ENCODE measurements at places on chromosomes 3 and 15. TPM values are rescaled to one million over a fixed set of nuclear protein-coding genes. Genes with fewer than 3 reads are reported as not detected.
A peak's percentile ranks its signal among the peaks of the same experiment; 100 is the strongest.

The POC1A gene
- 3.3 TPM for total RNA-seq

The CCK gene
- 3.3 TPM for total RNA-seq

The CLDN11 gene
- total RNA-seq: 17.1 TPM

DNA sequence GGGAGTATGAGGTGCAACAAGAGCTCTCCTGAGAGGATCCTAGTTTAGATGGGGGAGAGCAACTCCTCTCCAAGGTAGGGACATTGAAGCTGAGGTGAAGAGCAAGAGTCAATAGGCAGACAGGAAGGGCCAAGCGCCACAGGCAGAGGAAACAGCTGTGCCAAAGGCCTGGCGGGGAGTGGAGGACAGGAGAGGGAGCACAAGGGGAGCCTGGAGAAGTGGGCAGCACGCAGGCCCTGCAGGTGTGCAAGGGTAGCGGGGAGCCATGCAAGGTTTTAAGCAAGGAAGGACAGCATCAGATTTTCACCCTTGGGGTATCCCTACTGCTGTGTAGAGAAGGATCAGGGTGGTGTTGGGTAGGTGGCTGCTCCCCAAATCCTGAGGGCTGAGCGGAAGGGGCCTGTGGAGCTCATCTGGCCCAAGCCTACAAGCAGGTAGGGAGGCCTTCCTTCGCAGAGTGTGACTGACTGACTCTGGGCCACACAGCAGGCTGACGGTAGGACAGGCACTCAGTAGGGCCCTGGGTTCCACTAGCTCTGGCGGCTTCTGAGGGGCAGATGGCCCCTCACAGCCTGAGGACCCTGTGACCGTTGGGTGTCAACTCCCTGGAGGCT is 13.3 kb downstream of the CHST13 start:
- DNase-seq: peak; percentile 8
- H3K27me3 ChIP-seq: no peaks in the 10 kb centered on the region
- H3K27ac ChIP-seq: no peak overlapping the region

DNA sequence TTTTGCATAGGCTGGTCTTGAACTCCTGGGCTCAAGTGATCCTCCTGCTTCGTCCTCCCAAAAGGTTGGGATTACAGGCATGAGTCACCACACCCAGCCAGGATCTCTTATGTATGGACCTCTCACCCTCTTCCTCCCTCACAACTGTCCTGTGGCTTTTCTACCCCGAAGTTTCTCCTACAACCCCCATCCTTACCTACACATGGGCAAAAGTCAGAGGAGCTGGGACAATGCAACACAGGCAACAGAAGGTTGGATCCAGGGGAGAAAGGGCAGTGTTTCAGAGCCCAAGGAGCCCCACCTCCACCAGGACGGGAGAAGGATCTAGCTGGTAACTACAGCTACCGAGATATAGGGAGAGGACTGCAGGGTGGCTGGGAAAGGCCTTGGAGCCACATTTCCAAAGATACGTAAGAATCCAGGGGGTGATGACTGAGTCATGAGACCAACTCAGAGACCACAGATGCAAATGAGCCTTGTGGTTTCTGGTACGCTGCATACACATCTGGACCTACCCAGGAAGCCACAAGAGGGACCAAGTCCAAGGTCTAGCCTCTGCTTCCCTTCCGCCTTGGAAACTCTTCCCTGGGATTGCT is 13.6 kb downstream of the IGDCC4 start:
- DNase-seq: no peak
- H3K27ac ChIP-seq: no peak overlapping the region
- H3K4me1 ChIP-seq: no peaks in the 10 kb centered on the region
- H3K36me3 ChIP-seq: no peaks in the 10 kb centered on the region
- no peak overlapping the region for H3K4me3 ChIP-seq

GRCh38 chr3:110343945-110344344 is 727.7 kb upstream of the NECTIN3 start:
- H3K36me3 ChIP-seq: no peaks in the 10 kb centered on the region
- H3K27me3 ChIP-seq: no peaks in the 10 kb centered on the region
- H3K4me1 ChIP-seq: no peaks in the 10 kb centered on the region
- H3K27ac ChIP-seq: no peak overlapping the region

- no peaks in the 10 kb centered on the region for H3K4me1 ChIP-seq
- no peaks in the 10 kb centered on the region for H3K27me3 ChIP-seq
- H3K27ac ChIP-seq: no peak overlapping the region
- H3K36me3 ChIP-seq: no peaks in the 10 kb centered on the region
- H3K4me3 ChIP-seq: no peak overlapping the region
Measured at GRCh38 chr15:47409600-47409999, 307.7 kb upstream of the SEMA6D start.

DNA sequence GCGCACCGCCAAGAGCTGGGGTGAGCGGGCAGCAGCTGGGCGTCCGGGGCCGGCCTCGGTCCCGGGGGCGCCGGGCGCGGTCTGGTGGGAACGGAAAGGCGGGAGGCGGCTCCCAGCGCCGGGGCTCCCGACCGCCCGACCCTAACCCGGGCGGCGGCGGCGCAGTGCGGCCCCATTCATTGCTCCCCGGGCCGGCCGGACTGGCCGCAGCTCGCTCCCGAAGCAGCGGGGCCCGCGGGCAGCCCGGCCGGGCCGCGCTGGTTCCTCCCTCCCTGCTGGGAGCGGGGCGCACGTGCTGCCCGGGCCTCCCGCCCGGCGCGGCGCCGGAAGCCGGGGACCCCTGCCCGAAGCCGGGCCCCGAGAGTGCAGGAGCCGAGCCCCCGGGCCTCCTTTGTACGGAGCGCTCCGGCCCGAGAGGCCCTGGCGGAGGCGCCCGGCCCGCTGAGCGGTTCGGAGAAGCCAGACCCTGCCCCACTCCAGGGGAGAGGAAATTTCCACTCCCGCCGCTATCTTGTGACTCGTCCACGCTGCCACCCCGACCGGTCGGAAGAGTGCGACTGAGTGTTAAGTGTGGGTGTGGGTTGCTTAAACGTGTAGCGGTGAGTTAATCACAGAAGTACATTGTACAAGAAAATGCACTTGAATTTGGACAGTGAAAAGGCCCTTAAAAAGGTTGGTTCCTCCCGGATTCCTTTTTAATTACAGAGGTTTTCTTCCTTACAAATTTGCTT is 613 bp downstream of the ATP1B3 start:
- no peaks in the 10 kb centered on the region for H3K27me3 ChIP-seq
- H3K27ac ChIP-seq: peak overlapping the region; percentile 98
- no peaks in the 10 kb centered on the region for H3K36me3 ChIP-seq
- H3K4me3 ChIP-seq: peak overlapping the region; percentile 62

DNA sequence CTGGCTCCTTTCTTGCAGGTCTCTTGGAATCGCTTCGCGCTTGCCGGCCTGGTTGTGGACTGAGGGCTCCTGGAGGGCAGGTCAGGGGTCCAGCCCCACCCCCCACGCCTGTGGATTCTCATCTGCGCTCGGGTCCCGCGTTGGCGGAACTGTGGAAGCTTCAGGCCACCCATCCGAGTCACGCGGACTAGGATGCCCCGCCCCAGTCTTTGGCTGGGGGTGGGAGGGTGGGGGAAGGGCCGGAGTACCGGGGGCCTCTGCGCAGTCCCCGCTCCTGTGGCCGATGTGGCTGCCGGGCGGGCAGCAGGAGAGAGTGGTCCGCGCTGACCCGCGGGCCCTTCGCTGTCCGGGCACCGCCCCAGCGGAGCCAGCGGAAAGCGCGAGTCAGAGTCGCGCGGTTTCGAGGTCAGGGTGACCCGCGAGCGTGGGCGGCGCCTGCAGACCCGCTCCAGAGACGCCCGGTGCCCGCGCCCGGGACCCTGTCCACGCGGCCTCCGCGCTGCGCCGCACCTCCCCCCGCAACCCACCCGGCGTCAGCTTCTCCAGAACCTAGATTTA is 114.2 kb downstream of the KLF13 start:
- peak overlapping the region; percentile 59 for H3K4me3 ChIP-seq
- peak; percentile 75 for DNase-seq
- peaks cover 50% of the 10 kb centered on the region for H3K4me1 ChIP-seq
- H3K27me3 ChIP-seq: no peaks in the 10 kb centered on the region
- H3K36me3 ChIP-seq: no peaks in the 10 kb centered on the region

GRCh38 chr3:130582457-130583153 is 65.6 kb downstream of the COL6A6 start:
- H3K27ac ChIP-seq: no peak overlapping the region
- no peaks in the 10 kb centered on the region for H3K4me1 ChIP-seq
- no peak overlapping the region for H3K4me3 ChIP-seq
- DNase-seq: no peak
- no peaks in the 10 kb centered on the region for H3K36me3 ChIP-seq

- no peaks in the 10 kb centered on the region for H3K27me3 ChIP-seq
- no peak for DNase-seq
- H3K27ac ChIP-seq: no peak overlapping the region
- H3K36me3 ChIP-seq: no peaks in the 10 kb centered on the region
Measured at GRCh38 chr3:115975353-115975752, 352.0 kb downstream of the GAP43 start.

DNA sequence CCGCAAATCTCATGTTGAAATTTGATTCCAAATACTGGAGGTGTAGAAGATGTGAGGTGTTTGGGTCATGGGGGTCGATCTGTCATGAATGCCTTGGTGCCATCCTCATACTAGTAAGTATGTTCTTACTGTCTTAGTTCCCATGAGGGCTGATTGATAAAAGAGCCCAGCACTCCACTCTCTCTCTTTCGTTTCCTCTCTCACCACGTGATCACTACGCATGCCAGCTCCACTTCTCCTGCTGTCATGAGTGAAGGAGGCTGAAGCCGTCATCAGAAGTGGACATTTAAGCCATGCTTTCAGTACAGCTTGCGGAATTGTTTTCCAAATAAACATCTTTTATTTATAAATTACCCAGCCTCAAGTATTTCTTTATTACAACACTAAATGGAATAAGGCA is 6.1 kb downstream of the OR5H15 start:
- no peaks in the 10 kb centered on the region for H3K36me3 ChIP-seq
- no peak overlapping the region for H3K4me3 ChIP-seq
- H3K27me3 ChIP-seq: no peaks in the 10 kb centered on the region
- H3K4me1 ChIP-seq: no peaks in the 10 kb centered on the region
- DNase-seq: no peak

GRCh38 chr3:164658125-164658524 is 420.2 kb downstream of the SI start:
- no peak overlapping the region for H3K4me3 ChIP-seq
- no peaks in the 10 kb centered on the region for H3K4me1 ChIP-seq
- no peaks in the 10 kb centered on the region for H3K36me3 ChIP-seq
- DNase-seq: no peak
- no peaks in the 10 kb centered on the region for H3K27me3 ChIP-seq

DNA sequence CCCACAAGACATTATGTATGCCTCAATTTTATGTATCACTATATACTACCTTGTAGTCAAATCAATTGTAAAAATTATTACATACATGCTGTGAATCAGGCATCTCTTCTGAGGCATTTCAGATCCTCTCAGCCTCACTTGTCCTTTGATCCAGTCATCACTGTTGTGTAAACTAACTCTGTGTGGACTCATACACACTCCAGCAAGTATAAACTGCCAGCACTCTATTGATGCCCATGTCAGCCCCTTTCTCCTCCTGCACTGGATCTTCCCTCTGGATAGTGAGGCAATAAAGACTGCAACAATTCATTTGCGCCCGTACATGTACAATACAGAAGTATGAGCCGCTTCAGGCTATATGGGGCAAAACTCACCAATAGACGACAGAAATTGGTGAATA is 364.7 kb upstream of the TGFBR2 start:
- no peaks in the 10 kb centered on the region for H3K27me3 ChIP-seq
- DNase-seq: no peak
- H3K4me3 ChIP-seq: no peak overlapping the region
- no peaks in the 10 kb centered on the region for H3K4me1 ChIP-seq

DNA sequence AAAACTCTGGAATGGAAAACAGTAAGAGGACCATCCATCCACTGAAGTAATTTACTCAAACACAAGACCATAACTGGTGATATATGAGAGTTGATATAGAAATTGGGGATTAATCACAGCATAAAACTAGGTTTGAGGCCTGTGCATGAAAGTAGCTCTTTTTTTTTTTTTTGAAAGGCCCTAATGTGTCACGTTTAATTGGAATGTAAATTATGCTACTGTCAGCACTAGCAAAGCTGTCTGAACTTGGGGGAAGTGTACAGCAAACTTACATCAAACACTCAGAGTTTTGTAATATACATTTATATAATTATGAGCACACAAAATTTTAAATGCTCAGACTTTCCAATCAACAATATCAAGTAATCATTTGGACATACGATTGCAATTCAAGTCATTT is 154.1 kb downstream of the GREM1 start:
- no peak overlapping the region for H3K27ac ChIP-seq
- no peak for DNase-seq
- no peak overlapping the region for H3K4me3 ChIP-seq
- H3K36me3 ChIP-seq: no peaks in the 10 kb centered on the region
- H3K4me1 ChIP-seq: no peaks in the 10 kb centered on the region

DNA sequence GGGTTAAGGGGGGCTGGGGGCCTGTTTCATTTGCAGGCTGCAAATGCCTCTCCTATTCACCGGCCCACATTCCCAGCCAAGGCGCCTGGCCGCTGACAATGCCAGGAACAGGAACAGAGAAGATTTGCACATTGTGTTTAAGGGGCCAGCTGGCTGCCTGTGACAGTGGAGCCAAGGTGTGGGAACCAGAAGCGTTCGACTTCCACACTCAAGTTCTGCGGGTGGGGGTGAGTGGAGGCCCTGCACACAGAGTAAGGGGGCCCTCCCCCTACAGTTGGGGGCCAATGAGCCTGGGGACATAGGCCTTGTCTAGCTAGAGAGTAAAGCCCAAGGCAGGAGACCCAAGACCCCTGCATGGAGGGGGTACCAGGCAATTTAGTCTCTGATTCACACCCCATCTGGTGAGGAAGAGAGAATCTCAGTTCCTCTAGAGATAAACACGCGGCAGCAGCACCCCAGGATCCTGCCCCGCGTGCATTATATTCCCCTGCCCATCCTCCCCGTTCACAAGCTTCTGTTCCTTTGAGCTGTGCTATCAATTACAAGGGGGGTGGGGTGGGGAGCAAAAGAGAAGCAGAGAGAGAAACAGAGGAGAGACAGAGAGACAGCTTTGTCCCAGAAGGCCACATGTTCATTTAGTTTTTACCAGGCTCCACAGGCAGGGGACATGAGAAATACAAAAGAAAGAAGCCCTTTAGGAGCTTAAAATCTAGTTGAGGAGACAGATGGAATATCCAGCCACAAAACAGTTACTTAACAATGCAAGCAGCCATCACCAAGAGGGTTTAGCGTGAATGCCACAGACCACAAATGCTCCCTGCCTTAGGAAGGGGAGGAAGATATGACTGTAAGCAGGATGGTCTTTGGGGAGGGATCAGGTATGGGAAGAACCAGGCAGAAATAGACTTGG is 9.2 kb downstream of the IGDCC3 start:
- no peak for DNase-seq
- H3K27ac ChIP-seq: no peak overlapping the region
- no peaks in the 10 kb centered on the region for H3K4me1 ChIP-seq
- H3K4me3 ChIP-seq: no peak overlapping the region
- no peaks in the 10 kb centered on the region for H3K36me3 ChIP-seq
- no peaks in the 10 kb centered on the region for H3K27me3 ChIP-seq

GRCh38 chr3:141059816-141060215 is 8.7 kb downstream of the SPSB4 start:
- H3K36me3 ChIP-seq: no peaks in the 10 kb centered on the region
- H3K27ac ChIP-seq: no peak overlapping the region
- no peak overlapping the region for H3K4me3 ChIP-seq
- no peaks in the 10 kb centered on the region for H3K27me3 ChIP-seq
- no peaks in the 10 kb centered on the region for H3K4me1 ChIP-seq

- peaks cover 73% of the 10 kb centered on the region for H3K36me3 ChIP-seq
- H3K27ac ChIP-seq: peak overlapping the region; percentile 8
- H3K27me3 ChIP-seq: no peaks in the 10 kb centered on the region
- no peak for DNase-seq
Measured at GRCh38 chr3:12590096-12590495, 33.2 kb downstream of the MKRN2 start.

- H3K4me1 ChIP-seq: no peaks in the 10 kb centered on the region
- H3K27ac ChIP-seq: no peak overlapping the region
- no peaks in the 10 kb centered on the region for H3K36me3 ChIP-seq
- no peaks in the 10 kb centered on the region for H3K27me3 ChIP-seq
- no peak overlapping the region for H3K4me3 ChIP-seq
- no peak for DNase-seq
Measured at GRCh38 chr15:53586799-53587198, 172.7 kb downstream of the WDR72 start.
